ENCODE measurements at places on chromosomes 5 and 9. TPM values are rescaled to one million over a fixed set of nuclear protein-coding genes. Genes with fewer than 3 reads are reported as not detected.

DNA sequence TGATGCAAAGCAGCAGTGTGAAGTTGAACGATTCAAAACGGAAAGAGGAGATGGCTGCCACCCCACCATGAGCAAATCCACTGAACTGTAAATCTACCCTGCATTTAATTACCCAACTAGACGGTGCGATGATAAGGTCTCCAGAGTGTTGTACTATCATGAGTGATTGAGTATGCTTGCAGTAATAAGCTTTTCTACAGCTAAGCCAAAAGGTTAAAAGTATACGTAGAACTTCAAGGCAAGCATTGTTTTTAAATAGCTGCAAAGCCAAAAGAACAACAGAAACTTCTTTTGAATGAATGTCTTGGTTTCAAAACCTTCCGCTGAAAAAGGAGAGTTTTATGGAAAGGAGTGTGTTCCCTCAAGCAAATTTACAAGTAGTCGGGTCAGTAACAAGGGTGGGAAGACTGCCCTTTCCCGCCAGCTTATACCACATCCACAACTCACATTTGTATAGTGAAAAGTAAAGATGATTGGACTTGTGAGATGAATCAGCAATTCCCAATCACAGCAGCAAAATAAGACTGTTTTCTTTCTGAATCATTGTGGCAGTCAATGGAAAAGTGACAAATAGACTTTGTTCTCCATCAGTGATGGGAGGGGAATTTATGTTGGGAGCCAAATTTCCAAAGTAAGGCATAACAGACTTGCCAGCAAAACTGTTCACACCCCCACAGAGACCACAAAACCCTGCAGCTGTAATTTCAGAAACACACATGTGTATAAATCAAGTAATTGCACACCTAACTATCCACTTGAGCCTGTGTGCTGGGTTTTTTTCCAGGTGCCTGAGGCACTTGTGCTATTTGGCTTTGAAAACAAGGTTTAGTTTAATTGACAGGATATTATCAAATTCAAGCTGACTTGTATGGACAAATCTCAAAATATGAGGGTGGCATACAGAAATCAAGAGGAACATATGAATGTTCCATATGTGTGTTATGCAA is 407.7 kb upstream of the GRAMD2B start:
- no peak for DNase-seq

DNA sequence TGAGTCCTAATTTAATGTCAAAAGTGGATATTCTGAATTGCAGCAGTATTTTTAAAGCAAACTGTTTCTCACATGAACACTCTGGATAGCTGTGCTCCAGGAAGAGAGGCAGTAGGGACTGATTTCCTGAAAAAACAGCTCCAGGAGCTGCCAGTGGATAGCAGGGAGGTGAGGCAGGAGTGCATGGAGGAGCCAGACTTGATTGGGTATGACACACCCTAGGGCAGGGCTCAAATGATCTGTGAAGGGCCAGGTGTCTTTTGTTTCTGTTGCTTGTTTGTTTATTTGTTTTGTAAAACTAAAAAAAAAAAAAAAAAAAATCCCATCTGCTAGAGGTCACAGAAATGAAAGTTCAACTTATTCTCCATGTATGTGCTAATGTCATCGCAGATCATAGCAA is 83.4 kb downstream of the ADRB2 start:
- DNase-seq: no peak

DNA sequence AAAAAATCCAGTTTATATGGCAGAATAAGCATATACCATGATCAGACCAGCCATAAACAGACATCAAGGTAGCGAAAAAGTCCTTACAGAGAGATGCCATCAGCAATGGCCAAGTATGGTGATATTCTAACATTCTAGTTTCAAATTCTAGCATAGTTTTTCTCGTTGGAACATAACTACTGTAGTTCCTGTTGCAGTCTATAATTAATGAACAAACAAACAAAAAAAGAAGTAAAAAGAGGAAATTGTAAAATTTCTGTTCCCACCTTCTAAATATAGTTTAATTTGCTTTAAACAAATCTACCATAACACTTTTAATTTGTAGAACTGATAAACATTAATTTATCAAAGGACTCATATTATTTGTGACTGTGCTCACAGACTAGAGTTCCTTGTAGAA is 9.9 kb upstream of the CD180 start:
- no peak for DNase-seq

- DNase-seq: no peak
These were observed 291.2 kb downstream of the ADAMTS6 start for GRCh38 chr5:65190328-65191053.

The S100Z gene
- 0.47 TPM for total RNA-seq

The SHOC1 gene
- 0.16 TPM for total RNA-seq

The CMYA5 gene
- total RNA-seq: 1.2 TPM

The GARNL3 gene
- 76.4 TPM for total RNA-seq

The ITGA2 gene
- total RNA-seq: 5.5 TPM

The INSL6 gene
- not detected for total RNA-seq

Measured in occipital lobe (tissue), 3 donors.